ENCODE measurements at places on chromosomes 6 and 20.

GRCh38 chr6:41358503-41358902, 23.1 kb downstream of the NCR2 start:
- no peak for DNase-seq

- no peak for DNase-seq
Observed at GRCh38 chr6:76220805-76221204, 148.3 kb upstream of the IMPG1 start.

DNA sequence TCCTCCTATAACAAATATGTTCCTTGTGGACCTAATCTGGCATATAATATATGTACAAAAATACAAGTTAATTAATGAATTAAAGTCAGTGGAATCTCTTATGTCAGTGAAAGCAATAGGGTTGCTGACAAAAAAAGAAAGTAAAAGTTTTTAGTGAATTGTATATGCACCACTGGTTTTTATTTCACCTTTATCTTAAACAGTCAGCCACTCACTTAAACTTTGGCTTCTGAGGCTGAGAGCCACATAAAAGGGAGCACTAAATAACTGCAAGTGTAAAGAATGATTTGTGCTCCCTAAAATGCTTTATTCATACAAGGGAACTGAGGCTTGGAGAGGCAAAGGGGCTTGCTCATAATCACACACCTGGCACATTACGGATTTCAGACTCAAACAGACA, 9.9 kb upstream of the F13A1 start:
- no peak for DNase-seq

- no peak for DNase-seq
Observed at GRCh38 chr20:63128956-63129355, 87.0 kb downstream of the YTHDF1 start.

DNA sequence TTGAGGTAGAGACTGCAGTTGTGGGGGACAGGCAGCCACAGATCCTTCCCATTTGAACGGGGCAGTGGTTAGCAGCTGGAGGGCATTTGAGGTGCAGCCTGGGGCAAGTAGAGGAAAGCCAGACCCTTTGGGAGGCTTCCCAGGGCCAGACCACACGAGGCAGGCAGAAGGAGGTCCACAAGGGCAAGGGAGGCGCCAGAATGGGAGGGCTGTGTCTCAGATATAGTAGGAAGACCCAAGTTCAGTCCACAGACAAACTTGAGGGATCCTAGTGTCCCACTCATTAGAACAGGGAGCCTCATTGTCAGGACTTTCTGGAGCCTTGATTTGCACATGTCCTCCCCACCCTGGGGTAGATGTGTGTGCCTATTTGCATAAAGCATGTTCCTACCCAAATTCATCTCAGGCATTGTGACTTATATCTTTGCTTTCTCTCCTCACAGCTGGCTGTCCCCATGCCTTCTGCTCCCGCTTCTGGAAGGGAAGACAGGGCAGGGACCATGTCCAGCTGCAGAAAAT, 166.0 kb downstream of the VEGFA start:
- no peak for DNase-seq

- DNase-seq: no peak
Observed at GRCh38 chr6:24861934-24862333, 63.2 kb upstream of the ARMH2 start.

GRCh38 chr6:34106900-34107299, 39.0 kb downstream of the GRM4 start:
- DNase-seq: no peak
